Keratinocyte (primary cell): ENCODE measurements at places on chromosomes 2 and 18.

- no peaks in the 10 kb centered on the region for H3K4me1 ChIP-seq
- no peaks in the 10 kb centered on the region for H3K36me3 ChIP-seq
- DNase-seq = no peak
- no peak overlapping the region for H3K27ac ChIP-seq
- H3K27me3 ChIP-seq = no peaks in the 10 kb centered on the region
Measured at GRCh38 chr2:187477051-187477450, 29.0 kb upstream of the CALCRL start.

- no peaks in the 10 kb centered on the region for H3K36me3 ChIP-seq
- H3K4me1 ChIP-seq = peaks cover 13% of the 10 kb centered on the region
- no peaks in the 10 kb centered on the region for H3K27me3 ChIP-seq
- no peak overlapping the region for H3K4me3 ChIP-seq
- H3K27ac ChIP-seq = peak overlapping the region; percentile 36
Measured at GRCh38 chr18:60047556-60047955, 147.8 kb downstream of the PMAIP1 start.

DNA sequence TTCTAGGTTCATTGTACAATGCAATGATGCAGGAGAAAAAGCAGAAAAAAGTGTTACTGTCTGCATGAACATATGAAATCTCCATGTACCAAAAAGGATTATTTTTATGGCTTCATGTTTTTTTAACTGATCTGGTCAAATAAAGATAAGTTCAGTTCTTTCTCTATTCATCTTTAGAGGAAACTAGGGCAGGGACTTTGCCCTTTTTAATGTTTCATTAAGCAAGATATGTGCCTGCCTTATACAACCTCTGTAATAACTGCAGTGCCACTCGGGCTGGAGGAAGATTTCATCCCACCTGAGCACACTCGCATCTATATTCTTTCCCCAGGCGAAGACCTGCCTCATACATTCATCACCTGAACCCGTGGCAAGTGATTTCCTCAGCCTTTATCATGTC lies 157.9 kb upstream of the DDX18 start:
- no peak for DNase-seq
- H3K27me3 ChIP-seq = no peaks in the 10 kb centered on the region
- H3K27ac ChIP-seq = no peak overlapping the region
- no peaks in the 10 kb centered on the region for H3K4me1 ChIP-seq
- H3K36me3 ChIP-seq = no peaks in the 10 kb centered on the region
- no peak overlapping the region for H3K4me3 ChIP-seq

DNA sequence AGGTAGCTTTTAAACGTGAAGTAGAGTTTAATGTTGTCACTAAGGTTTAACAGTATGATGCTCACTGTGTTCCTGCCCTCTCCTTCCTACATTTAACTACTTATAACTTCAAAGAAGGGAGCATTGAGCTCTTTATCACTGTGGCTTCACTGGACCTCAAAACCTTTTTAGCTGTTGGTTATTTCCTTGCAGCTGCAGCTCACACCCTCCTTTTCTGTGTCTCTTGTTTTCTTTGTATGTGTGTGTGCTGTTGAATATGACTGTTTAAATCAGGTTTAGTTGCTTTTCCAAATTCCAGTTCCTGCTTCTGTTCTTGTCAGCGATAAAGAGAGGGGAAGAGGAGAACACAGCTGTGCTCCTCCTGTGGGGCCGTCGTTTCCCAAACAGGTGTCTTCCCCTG lies 208.0 kb downstream of the PTPRM start:
- no peak for DNase-seq
- no peaks in the 10 kb centered on the region for H3K27me3 ChIP-seq
- no peak overlapping the region for H3K27ac ChIP-seq
- H3K4me3 ChIP-seq = no peak overlapping the region
- H3K36me3 ChIP-seq = no peaks in the 10 kb centered on the region
- no peaks in the 10 kb centered on the region for H3K4me1 ChIP-seq

DNA sequence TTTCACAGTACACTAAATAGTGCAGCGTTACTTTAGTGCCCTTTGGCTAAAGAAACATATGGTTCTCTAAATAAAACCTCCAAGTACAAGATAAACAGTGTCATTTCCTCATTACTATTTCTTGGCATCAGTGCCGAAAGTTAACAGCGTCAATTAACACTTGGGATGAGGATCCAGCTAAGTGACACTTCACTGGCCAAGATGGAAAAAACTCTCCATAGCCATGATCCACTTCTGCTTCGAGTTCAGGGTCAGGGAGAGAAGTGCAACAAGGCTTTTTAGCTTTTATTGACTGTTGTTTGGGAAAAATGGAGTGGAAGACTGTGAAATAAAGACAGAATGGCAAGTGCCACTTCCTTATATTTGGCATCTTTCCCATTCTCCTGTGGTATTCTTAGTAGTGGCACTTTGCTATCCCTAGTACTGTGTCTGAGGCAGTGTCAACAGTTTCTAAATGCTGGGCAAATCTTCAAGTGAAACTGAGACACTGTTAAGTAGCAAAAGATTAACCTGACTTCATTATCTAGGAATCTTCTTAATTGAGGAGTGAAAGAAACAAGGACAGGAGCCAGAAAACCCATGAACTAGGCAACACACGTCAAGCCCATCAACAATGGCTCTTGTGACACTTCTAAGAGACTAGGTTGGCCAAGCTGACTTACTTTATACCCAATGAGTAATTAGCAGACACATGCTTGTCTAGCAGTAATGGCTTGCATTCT lies 222.5 kb upstream of the SESTD1 start:
- H3K4me3 ChIP-seq = no peak overlapping the region
- no peak overlapping the region for H3K27ac ChIP-seq

- no peak overlapping the region for H3K27ac ChIP-seq
- DNase-seq = no peak
- H3K4me3 ChIP-seq = no peak overlapping the region
- H3K4me1 ChIP-seq = no peaks in the 10 kb centered on the region
- peaks cover 26% of the 10 kb centered on the region for H3K36me3 ChIP-seq
Measured at GRCh38 chr2:241410739-241411176, 54.7 kb downstream of the FARP2 start.
